ENCODE measurements at places on chromosomes 7 and 10. TPM values are rescaled to one million over a fixed set of nuclear protein-coding genes. Genes with fewer than 3 reads are reported as not detected.
A peak's percentile ranks its signal among the peaks of the same experiment; 100 is the strongest.

DNA sequence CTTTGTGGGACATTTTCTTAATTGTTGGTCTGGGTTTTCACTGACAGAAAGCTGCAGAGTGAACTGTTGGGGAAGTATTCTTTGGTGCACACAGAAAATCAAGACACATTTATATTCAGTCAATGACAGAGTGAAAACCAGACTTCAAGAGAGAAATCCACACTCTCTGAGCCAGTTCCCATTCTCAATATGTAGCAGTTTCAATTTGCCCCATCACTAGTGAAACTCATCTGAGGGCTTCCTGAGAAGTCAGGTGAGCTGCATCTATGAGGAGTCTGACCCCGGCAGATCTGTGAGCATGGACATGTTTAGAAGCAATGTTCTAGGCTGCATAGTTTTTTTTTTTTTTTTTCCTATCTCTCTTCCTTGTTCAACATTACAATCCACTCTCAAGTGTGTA lies 163.7 kb upstream of the AHR start:
- no peak for DNase-seq
- no peak overlapping the region for H3K27ac ChIP-seq
- H3K36me3 ChIP-seq, result no peaks in the 10 kb centered on the region
- no peak overlapping the region for H3K4me3 ChIP-seq
- H3K27me3 ChIP-seq, result no peaks in the 10 kb centered on the region

- no peaks in the 10 kb centered on the region for H3K4me1 ChIP-seq
- H3K27ac ChIP-seq, result no peak overlapping the region
- H3K27me3 ChIP-seq, result no peaks in the 10 kb centered on the region
- DNase-seq, result no peak
Observed at GRCh38 chr7:55140221-55140940, 121.6 kb downstream of the EGFR start.

DNA sequence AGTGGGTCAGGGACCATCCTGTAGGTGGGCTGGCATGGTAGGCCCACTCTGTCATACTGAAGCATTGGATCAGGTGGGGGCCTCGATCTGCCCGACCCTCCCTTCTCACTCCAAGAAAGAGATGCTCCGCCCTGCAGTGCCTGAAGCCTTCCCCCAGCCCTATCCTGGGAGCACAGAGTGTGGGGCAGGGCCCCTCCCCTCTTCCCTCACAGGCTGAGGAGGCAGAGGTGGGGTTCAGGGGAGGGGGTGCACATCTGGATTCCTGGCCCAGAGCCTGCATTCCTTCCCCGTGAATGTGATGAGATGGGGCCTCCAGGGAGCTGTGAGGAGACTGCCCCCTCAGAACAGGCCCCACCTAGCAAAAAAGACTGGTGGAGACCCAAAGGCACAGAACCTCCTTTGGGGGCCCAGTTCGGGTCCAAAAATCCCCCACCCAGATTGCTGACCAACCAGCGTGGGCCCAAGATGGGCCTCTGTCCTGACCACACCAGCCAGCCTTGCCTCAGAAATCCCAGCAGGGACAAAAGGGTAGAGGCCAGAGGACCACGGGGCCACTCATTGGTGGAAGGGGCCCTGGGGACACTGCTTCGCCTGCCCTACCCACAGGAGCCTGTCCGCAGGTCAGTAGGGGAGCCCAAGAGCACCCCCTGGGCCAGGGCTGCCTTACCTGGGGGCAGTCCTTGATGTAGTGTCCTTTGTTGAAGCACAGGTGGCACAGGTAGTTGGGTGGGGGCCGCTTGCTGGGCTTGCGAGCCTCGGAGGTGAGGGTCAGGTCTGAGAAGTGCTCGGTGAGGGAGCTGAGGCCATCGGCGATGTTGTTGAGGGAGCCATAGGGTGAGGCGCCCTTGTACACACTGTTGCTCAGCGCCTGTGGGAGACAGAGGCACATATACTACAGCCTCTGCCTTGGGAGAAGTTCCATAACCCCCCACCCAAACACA lies 13.3 kb downstream of the ZCCHC24 start:
- no peak overlapping the region for H3K27ac ChIP-seq
- H3K4me3 ChIP-seq, result no peak overlapping the region
- no peaks in the 10 kb centered on the region for H3K27me3 ChIP-seq
- no peak for DNase-seq

DNA sequence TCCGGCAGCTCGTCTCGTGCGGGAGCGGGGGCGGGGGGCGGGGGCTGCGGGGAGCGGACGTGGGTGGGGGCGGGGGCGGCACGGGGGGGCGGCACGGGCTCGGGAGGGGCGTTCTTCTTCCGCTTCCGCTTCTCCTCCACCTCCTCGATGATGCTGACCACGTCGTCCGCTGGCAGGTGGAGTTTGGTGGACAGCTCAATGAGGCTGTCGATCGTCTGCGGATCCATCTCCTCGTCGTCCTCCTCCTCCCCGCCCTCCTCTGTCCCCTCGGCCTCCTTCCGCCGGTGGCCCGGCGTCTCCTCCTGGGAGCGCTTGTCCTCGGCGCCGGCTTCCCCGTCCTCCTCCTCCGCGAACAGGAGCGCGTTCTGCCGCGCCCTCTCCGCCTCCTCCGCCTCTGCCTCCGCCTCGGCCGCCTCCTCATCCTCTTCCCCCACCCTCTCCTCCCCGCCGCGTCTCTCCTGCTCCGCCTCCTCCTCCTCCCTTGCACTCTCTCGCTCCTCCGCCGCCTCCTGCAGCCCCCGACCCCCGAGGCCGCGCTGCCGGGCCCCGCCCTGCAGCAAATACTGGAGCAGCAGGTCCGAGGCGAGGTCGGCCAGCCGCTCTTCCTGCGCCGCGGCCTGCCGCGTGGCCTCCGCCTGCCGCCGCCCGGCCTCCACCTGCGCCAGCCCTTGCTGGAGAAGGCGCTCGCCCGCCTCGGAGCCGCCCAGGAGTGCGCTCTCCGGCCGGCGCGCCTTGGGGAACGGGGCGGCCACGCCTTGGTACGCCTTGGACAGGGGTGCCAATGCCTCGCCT lies 1.9 kb downstream of the VGF start:
- no peak overlapping the region for H3K27ac ChIP-seq
- H3K36me3 ChIP-seq, result no peaks in the 10 kb centered on the region
- H3K4me1 ChIP-seq, result peaks cover 31% of the 10 kb centered on the region
- H3K4me3 ChIP-seq, result peak overlapping the region; percentile 51
- DNase-seq, result peak; percentile 82

GRCh38 chr10:87503886-87504285 lies 807 bp upstream of the MINPP1 start:
- H3K27me3 ChIP-seq, result no peaks in the 10 kb centered on the region
- H3K4me1 ChIP-seq, result no peaks in the 10 kb centered on the region
- peak overlapping the region; percentile 78 for H3K4me3 ChIP-seq
- H3K36me3 ChIP-seq, result no peaks in the 10 kb centered on the region
- DNase-seq, result no peak
- H3K27ac ChIP-seq, result no peak overlapping the region

- no peaks in the 10 kb centered on the region for H3K36me3 ChIP-seq
- H3K27ac ChIP-seq, result no peak overlapping the region
- no peaks in the 10 kb centered on the region for H3K4me1 ChIP-seq
- no peaks in the 10 kb centered on the region for H3K27me3 ChIP-seq
- H3K4me3 ChIP-seq, result no peak overlapping the region
Observed at GRCh38 chr7:134619627-134620331, 26.9 kb upstream of the BPGM start.

- H3K27ac ChIP-seq, result no peak overlapping the region
- no peaks in the 10 kb centered on the region for H3K27me3 ChIP-seq
- DNase-seq, result no peak
- no peaks in the 10 kb centered on the region for H3K4me1 ChIP-seq
- H3K4me3 ChIP-seq, result no peak overlapping the region
- no peaks in the 10 kb centered on the region for H3K36me3 ChIP-seq
Observed at GRCh38 chr7:17158261-17158660, 140.2 kb upstream of the AHR start.

DNA sequence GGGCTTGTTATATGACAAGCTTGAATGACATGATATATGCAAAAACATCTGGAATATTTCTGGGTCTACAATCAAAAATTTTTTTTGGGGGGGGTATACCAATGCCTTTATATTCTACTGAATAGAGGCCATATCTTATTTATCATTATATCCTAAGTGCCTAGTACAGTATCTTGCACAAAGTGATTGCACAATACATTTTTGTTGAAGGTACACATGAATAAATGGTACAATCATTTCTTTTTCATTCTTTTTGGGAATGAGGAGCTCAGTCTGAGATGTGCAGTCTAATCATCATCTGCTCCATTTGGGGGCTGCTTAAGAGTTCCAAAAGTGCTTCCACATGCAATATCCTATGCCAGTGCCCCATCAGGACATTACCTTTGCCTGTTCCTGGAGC lies 214.6 kb downstream of the KIF20B start:
- H3K36me3 ChIP-seq, result no peaks in the 10 kb centered on the region
- no peaks in the 10 kb centered on the region for H3K4me1 ChIP-seq
- H3K4me3 ChIP-seq, result no peak overlapping the region
- no peak for DNase-seq
- H3K27me3 ChIP-seq, result no peaks in the 10 kb centered on the region

- no peak overlapping the region for H3K27ac ChIP-seq
- DNase-seq, result no peak
Observed at GRCh38 chr10:75051308-75051707, 60.1 kb upstream of the SAMD8 start.

- H3K36me3 ChIP-seq, result no peaks in the 10 kb centered on the region
- no peak overlapping the region for H3K4me3 ChIP-seq
- no peaks in the 10 kb centered on the region for H3K4me1 ChIP-seq
- no peak for DNase-seq
- H3K27ac ChIP-seq, result no peak overlapping the region
Observed at GRCh38 chr7:81482600-81483186, 287.2 kb downstream of the HGF start.

GRCh38 chr7:38584443-38585210 lies 46.5 kb downstream of the AMPH start:
- no peak overlapping the region for H3K27ac ChIP-seq
- no peaks in the 10 kb centered on the region for H3K27me3 ChIP-seq
- no peak for DNase-seq
- H3K4me1 ChIP-seq, result no peaks in the 10 kb centered on the region

DNA sequence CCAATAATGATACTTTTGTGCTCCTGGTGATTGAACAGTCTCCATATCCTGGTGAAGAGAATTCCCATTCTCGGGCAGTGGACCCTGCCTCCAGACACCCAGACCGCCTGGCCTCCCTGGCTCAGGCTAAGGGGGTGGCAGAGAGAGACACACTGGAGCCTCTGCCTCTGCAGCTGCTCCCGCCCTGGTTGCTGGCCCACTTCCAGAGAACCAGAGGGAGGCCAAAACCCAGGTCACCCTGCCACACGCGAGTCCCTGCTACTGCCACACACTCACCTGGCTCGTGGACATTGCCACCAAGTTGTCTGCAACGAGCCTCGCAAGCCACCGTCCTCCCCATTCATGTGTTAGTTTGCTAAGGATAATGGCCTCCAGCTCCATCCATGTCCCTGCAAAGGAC lies 221.8 kb downstream of the HPSE2 start:
- no peaks in the 10 kb centered on the region for H3K4me1 ChIP-seq
- H3K27me3 ChIP-seq, result no peaks in the 10 kb centered on the region
- H3K36me3 ChIP-seq, result no peaks in the 10 kb centered on the region
- DNase-seq, result no peak

DNA sequence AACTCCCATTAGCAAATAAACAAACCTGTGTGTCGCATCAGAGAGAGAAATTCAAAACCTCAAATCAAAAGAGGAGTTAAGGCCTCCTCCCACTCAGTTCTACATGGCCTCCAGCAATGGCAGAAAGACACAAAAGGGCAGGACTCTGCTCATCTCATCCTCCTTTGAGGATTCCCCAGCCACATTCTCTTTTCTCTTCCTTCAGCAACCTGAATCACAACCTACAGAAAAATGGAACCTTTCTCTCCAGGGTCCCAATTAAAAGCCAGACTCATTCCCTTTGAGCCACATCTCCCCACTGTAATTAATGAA lies 7.9 kb downstream of the OSBPL3 start:
- H3K4me3 ChIP-seq, result no peak overlapping the region
- no peaks in the 10 kb centered on the region for H3K27me3 ChIP-seq
- no peak for DNase-seq
- peaks cover 16% of the 10 kb centered on the region for H3K4me1 ChIP-seq
- no peaks in the 10 kb centered on the region for H3K36me3 ChIP-seq

- H3K4me3 ChIP-seq, result no peak overlapping the region
- H3K27me3 ChIP-seq, result peaks cover 49% of the 10 kb centered on the region
- DNase-seq, result no peak
- H3K4me1 ChIP-seq, result no peaks in the 10 kb centered on the region
Observed at GRCh38 chr7:158993591-158993990, 137.2 kb downstream of the DYNC2I1 start.

GRCh38 chr7:14962778-14963177 lies 60.2 kb upstream of the DGKB start:
- DNase-seq, result no peak
- H3K4me1 ChIP-seq, result no peaks in the 10 kb centered on the region
- H3K27ac ChIP-seq, result no peak overlapping the region
- no peak overlapping the region for H3K4me3 ChIP-seq

DNA sequence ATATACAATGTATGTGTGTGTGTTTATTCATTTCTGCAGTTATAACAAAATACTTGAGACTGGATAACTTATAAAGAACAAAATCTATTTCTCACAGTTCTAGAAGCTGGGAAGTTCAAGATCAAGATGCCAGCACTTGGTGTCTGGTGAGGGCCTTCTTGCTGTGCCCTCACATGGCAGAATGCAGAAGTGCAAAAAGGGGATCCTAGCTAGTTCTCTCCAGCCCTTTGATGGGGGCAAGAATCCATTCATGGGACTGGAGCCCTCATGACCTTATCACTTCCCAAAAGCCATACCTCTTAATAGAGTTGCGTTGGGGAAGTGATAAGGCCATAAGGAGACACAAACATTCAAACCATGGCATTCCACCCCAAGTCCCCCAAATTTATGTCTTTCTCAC lies 8.4 kb downstream of the GRB10 start:
- H3K36me3 ChIP-seq, result no peaks in the 10 kb centered on the region
- no peaks in the 10 kb centered on the region for H3K27me3 ChIP-seq
- no peak overlapping the region for H3K4me3 ChIP-seq
- H3K4me1 ChIP-seq, result peaks cover 14% of the 10 kb centered on the region

DNA sequence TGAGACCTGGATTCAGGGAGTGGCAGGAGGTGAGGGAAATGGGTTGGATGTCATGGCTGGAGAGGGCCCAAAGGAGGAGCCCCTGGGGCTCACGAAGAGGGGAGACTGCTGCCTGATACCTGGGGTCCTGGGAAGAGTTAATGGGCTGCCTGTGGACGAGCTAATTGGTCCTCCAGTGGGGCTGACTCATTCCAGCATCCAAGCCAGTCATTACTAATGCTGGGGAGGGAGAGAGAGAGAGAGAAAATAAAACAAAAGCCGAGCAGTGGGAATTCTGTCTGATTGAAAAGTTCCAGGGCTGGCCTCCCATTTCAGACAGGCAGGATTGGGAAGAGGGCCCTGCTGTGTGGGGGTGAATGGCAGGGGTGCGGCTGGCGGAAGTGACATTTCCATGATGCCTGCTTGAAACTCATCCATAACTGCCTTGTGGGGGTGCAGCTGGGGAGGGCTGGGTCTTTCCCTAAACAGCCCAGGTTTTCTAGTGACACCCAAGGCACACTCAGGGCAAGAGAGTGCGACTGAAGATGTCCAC lies 297.8 kb downstream of the RPS24 start:
- H3K4me1 ChIP-seq, result peaks cover 3% of the 10 kb centered on the region
- peak; percentile 33 for DNase-seq
- no peak overlapping the region for H3K4me3 ChIP-seq

HOXA9 gene
- not detected for total RNA-seq

ZNF485 gene
- 8.2 TPM for total RNA-seq

LRRD1 gene
- total RNA-seq, result not detected

FFAR4 gene
- total RNA-seq, result not detected

CYP3A4 gene
- total RNA-seq, result not detected

Measured in H1 (cell line).